ENCODE measurements at places on chromosomes 16 and 17.

- DNase-seq: no peak
Measured at GRCh38 chr17:82112914-82113311, 14.9 kb upstream of the FASN start.

- no peak for DNase-seq
Measured at GRCh38 chr16:24753000-24753399, 23.5 kb downstream of the TNRC6A start.

DNA sequence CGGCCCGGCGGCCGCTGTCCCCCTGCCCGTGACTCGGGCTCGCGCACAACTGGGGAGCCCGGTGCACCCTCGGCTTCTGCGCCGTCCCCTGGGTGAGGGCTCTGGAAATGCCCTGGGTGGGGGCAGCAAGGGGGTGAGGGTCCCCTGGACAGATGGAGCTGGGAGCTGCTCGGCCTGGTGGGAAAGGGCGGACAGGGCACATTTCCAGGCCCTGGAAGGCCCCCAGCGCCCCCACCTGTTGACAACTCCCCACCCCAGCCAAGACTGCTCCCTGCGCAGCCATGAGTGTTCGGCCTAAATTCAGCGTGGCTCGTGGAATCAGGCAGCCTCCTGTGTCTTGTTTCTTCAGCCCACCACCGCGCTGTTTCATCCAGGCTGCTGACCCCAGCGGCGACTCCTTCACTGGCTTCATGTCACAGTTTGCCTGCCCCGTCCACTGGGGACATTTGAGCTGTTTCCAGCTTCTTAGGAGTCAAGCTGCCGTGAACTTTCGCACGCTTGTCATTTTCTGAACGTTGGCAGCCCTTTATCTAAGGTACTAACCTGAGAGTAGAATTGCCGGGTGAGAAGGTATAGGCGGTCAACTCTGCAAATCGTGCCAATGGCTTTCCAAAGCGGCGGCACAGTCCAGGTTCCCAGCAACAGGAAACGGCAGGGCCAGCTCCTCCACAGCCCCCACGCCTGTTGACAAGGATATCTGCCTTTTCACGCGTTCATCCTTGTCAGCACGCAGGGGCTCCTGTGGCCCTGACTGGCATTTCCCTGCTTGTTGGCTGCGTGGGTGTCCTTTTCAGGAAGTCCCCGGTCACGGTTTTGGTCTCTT is 895 bp downstream of the UTS2R start:
- DNase-seq: no peak

GRCh38 chr17:40015005-40015997 is at the start of gene CSF3:
Gene CSF3, plus strand, starts transcription at chr17:40015440. Its CDS starts 35 bp downstream, at chr17:40015475.
- no peak for DNase-seq

Data from stimulated activated CD4-positive, alpha-beta T cell treated with anti-CD3 and anti-CD28 coated beads, Interleukin-2, amount 100 ng/mL, for 24 hours (primary cell).